ENCODE measurements at places on chromosomes 5 and 9. TPM values are rescaled to one million over a fixed set of nuclear protein-coding genes. Genes with fewer than 3 reads are reported as not detected.
A peak's percentile ranks its signal among the peaks of the same experiment; 100 is the strongest.

DNA sequence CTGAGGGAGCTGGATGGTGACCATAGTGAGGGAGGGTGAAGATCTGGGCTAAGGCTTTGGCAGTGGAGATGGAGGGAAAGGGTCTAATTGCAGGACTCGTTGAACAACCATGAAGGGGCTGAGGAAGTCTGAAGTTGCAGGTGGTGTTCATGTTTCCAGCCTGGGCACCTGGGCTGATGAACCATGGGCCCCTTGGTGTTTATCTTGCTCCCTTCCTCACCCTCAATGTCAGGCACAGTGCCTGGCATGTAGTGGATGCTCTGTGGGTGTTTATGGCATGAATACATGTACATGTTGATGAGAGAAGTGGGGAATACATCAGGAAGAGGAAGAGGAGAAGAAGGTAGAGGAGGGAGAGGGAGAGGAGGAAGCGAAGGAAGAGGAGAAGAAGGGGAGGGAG lies 31.3 kb upstream of the COL15A1 start:
- DNase-seq: no peak
- no peaks in the 10 kb centered on the region for H3K27me3 ChIP-seq
- H3K4me3 ChIP-seq: no peak overlapping the region
- H3K4me1 ChIP-seq: no peaks in the 10 kb centered on the region

- H3K4me3 ChIP-seq: no peak overlapping the region
- no peaks in the 10 kb centered on the region for H3K36me3 ChIP-seq
- no peak overlapping the region for H3K27ac ChIP-seq
- no peak for DNase-seq
- H3K27me3 ChIP-seq: no peaks in the 10 kb centered on the region
- H3K4me1 ChIP-seq: no peaks in the 10 kb centered on the region
These were observed 1246.0 kb upstream of the DMAC1 start for GRCh38 chr9:9045572-9045971.

DNA sequence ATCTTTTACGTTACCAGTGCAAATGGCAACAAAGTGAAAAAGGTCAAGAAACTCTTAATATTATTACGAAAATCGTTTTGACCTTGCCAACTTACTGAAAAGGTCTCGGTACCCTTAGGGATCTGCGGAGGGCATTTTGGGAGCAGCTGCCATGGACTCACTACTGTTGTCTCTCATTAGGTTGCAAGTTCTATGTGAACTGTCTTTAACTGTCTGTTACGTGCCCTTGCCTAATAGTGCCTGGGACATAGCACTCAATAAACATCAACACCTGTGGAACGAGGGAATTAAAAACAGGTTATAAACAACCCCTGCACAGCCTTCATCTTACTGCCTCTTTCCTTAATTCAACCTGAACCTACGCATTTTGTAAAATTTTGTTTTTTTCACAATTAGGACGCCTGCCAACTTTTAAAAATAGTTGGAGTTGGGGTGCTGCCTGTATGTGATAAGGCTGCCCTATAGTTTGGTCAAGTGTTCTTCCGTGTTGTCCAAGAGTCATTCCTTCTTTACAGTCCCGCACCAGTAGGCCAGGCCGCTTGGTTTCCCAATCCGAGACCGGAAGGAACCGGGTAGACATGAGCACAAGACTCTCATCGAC lies 527 bp upstream of the SREK1 start:
- no peaks in the 10 kb centered on the region for H3K4me1 ChIP-seq
- H3K27me3 ChIP-seq: no peaks in the 10 kb centered on the region
- H3K4me3 ChIP-seq: peak overlapping the region; percentile 71
- peak overlapping the region; percentile 98 for H3K27ac ChIP-seq

DNA sequence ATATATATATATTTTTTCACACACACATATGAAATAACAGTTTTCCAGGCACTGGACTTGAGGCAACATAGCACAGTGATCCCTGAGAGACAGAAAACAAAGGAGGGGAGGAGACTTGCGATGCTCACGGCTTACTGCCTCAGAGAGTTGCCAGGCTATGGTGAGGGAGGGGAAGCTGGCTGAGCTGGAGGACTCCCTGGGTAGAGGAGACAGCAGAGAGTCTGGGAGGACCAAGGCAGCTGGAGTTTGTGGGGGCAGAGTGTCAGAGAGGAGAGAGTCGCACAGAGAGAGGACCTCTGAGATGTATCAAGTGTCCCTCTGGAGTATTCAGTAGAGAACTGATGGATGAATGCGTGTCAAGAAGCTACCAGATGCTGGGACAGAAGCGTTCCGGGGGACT lies 23.1 kb upstream of the QSOX2 start:
- peaks cover 7% of the 10 kb centered on the region for H3K4me1 ChIP-seq
- H3K4me3 ChIP-seq: no peak overlapping the region
- no peak for DNase-seq
- H3K27ac ChIP-seq: no peak overlapping the region
- H3K36me3 ChIP-seq: no peaks in the 10 kb centered on the region

GRCh38 chr9:77177894-77178794 lies 810 bp downstream of the VPS13A start:
- H3K27ac ChIP-seq: peak overlapping the region; percentile 92
- no peak for DNase-seq
- no peaks in the 10 kb centered on the region for H3K36me3 ChIP-seq
- no peaks in the 10 kb centered on the region for H3K4me1 ChIP-seq
- H3K4me3 ChIP-seq: peak overlapping the region; percentile 90

DNA sequence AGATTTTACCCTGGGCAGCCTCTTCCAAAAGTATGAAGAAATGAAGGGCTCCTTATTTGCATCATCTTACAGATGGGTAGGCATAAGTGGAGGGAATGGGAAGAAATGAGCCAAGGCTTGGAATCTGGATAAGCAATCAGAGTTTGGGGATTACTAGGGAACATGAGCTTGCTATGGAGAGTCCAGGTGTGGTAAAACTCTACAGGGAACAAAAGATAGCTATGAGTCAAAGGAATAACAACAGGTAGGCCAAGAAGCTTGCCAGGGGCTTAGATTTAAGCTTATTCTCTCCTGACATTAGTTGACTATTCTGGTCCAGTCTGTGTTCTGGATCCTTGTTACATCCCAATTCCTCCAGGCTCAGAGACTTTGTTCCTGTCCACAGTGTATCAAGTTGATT lies 16.4 kb downstream of the RFK start:
- H3K4me1 ChIP-seq: no peaks in the 10 kb centered on the region
- no peak overlapping the region for H3K27ac ChIP-seq
- DNase-seq: no peak
- no peaks in the 10 kb centered on the region for H3K27me3 ChIP-seq
- H3K4me3 ChIP-seq: no peak overlapping the region
- no peaks in the 10 kb centered on the region for H3K36me3 ChIP-seq

DNA sequence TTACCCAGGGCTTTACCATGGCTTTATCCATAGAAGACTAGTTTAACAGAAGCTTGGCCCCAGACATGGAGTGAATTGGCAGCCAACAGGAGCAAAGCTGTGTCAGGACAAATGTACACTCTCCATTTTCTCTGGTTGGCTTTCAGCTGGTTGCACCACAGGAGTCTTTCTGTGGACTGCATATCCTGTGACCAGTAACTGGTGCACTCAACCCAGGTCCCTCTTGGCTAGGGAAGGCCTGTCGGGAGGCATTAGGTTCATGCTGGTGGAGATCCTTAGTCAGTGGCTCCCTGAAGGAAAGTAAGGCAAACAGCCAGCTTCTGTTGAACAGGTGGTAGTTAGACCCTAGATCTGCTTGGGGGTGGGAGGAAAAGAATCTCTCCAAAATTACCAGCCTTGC lies 146.9 kb upstream of the TLX3 start:
- no peaks in the 10 kb centered on the region for H3K27me3 ChIP-seq
- no peak overlapping the region for H3K27ac ChIP-seq
- no peak overlapping the region for H3K4me3 ChIP-seq
- DNase-seq: no peak

DNA sequence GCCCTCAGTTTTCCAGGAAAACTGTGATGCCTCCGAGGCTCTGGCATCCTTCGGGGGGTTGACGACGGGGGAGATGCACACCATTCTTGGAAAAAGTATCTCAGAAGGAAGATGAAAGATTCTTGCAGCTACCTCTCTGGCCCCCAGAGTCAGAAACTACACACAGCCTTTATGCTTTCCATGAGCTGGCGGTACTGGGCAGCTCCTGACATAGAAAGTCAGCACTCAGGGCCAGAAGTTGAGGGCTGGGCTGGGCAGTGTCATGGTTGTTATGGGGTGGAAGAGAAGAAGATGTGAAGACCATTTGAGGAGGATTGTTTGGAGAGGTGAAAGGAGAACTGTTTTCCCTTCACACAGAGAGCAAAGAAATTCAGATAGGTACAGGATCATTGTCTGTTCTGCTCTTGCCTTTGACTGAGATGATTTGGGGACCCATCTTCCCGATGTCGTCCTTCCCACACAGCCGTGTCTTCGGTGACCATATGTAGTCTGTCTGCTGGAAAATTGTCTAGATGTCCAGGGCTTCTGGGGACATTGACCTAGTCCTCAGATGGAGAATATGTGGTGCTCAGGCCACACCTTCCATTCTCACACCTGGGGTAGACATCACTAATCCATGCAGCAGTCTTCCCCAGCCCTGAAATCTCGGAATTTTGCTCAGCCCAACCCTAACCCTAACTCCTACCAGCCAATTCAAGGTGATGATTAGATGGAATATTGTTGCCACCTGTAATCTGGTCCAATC lies 237.1 kb downstream of the CACNA1B start:
- no peaks in the 10 kb centered on the region for H3K36me3 ChIP-seq
- H3K27ac ChIP-seq: no peak overlapping the region
- no peaks in the 10 kb centered on the region for H3K4me1 ChIP-seq
- DNase-seq: no peak

GRCh38 chr9:100204796-100205195 lies 105.8 kb downstream of the INVS start:
- no peaks in the 10 kb centered on the region for H3K36me3 ChIP-seq
- no peak overlapping the region for H3K4me3 ChIP-seq
- H3K27me3 ChIP-seq: no peaks in the 10 kb centered on the region

GRCh38 chr9:131714161-131714646 lies 25.7 kb downstream of the RAPGEF1 start:
- H3K27ac ChIP-seq: peak overlapping the region; percentile 81
- H3K27me3 ChIP-seq: no peaks in the 10 kb centered on the region
- DNase-seq: peak; percentile 86
- H3K4me3 ChIP-seq: no peak overlapping the region
- H3K36me3 ChIP-seq: no peaks in the 10 kb centered on the region

DNA sequence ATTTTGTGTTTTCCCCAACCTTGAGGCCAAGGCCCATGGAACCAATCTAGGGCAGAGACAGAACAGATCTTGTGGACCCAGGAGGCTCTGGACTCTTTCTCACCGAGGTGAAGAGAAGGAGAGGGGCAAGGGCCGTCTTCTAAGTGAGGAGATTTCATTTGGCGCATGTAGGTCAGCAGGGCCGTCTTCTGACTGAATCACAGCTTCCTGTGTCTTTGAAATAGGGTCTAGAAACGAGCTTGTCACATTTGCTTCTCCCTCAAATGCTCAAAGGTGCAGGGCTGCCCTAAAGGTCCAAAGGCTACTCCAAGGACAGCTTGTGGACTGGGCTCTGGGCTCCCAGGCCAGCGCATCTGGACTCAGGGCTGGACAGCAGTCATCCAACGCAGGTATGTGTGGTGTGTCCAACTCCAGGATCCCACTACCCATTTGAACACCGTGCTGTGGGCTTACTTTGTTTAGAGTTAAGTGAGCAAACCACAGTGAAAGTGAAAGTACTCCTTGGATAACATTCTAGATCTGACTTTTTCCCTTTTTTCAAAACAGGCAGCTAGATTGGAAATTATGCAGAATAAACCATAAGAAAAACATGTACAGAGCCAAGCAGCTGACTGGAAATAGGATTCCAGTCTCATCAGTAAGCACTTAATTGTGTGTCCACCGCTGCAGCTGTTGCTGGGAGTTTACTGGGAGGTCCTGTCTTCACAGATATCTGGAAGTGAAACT lies 357.0 kb downstream of the GADD45G start:
- H3K36me3 ChIP-seq: no peaks in the 10 kb centered on the region
- no peak overlapping the region for H3K27ac ChIP-seq
- H3K4me3 ChIP-seq: peak overlapping the region; percentile 2
- H3K4me1 ChIP-seq: no peaks in the 10 kb centered on the region

DNA sequence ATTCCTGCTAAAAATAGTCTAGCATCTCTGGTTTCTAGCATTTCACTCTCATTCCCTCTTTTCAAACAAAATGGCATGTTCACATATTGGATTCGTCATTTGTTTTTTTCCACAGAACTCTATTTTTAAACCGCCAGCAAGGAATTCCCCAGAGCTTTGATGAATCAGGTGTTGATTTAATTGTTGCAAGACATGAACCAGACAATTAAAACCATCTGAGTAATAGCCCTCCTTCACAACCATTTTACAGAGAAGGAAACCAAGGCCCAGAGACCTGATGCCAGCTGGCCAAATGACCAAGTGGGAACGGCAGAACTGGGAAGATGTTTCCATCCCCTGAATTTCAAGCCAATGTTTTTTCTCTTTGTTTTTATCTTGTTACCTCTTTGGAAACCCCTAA lies 167.0 kb downstream of the CAAP1 start:
- H3K27me3 ChIP-seq: no peaks in the 10 kb centered on the region
- DNase-seq: no peak
- no peak overlapping the region for H3K27ac ChIP-seq
- H3K36me3 ChIP-seq: no peaks in the 10 kb centered on the region
- H3K4me3 ChIP-seq: no peak overlapping the region

DNA sequence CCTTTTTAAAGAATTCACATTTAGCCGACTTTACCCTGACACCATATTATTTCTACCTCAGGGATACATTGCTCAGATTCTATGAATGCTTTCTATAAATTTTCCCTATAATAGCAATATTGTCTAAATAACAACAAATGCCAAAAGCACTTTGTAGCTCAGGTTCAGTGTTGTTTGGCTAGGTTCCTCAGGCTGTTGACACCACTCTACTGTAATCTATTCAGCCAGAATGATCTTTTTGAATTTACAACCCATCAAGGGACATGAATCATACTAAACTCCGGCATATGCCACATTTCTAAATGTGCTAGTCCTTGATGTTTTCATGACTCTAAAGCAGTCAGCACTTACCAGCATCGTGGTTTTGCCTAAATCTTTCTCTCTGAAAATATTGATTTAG lies 641.5 kb upstream of the CDH10 start:
- no peaks in the 10 kb centered on the region for H3K4me1 ChIP-seq
- no peak overlapping the region for H3K4me3 ChIP-seq
- DNase-seq: no peak

GRCh38 chr9:110089681-110090370 lies 118.1 kb downstream of the C9orf152 start:
- no peak for DNase-seq
- no peak overlapping the region for H3K4me3 ChIP-seq
- H3K4me1 ChIP-seq: peaks cover 6% of the 10 kb centered on the region
- no peaks in the 10 kb centered on the region for H3K36me3 ChIP-seq

DNA sequence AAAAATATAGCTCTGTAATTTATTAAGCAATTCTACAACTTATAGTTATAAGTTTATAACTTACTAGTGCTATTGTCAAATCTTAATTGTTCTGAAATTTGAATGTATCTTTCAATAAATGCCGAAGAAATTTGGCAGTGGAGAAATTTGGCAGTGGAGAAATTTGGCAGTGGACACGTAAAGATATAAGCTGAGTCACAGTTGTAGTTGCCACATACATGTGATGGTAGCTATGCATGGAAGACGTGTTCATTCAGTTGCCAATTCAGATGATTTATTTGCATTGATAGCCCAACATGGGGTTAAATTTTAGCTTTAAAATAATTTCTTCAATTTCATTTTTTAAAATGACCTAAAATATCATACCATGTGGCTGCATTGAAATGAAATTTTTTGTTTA lies 127.8 kb upstream of the NR4A3 start:
- no peaks in the 10 kb centered on the region for H3K4me1 ChIP-seq
- DNase-seq: no peak
- H3K27ac ChIP-seq: no peak overlapping the region

IFNA21 gene
- not detected for total RNA-seq

PIP5K1B gene
- total RNA-seq: 44.8 TPM

IRX1 gene
- not detected for total RNA-seq

NFIL3 gene
- total RNA-seq: 25.5 TPM

SLC6A19 gene
- total RNA-seq: not detected

WWC1 gene
- total RNA-seq: 2.7 TPM
